ENCODE measurements at places on chromosomes 5 and 9.

DNA sequence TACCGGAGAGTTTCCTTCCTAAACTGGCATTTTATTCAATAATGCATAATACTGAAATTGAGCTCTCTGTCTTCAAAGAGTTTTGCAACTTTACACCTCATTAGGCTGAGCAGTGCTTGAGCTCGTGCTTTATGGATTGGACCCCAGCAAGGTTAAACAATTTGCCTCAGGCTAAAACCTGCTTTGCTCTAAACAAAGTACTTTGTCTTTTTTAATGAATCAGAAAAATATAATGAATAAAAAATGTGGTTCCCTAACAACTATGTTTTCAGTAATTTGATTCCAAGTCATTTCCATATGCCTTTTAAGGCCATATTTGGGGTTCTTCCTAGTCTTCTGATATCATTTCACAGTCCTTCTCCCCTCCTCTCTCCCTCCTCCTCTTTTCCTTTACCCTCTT is 20.0 kb downstream of the ZNF366 start:
- no peak for DNase-seq

DNA sequence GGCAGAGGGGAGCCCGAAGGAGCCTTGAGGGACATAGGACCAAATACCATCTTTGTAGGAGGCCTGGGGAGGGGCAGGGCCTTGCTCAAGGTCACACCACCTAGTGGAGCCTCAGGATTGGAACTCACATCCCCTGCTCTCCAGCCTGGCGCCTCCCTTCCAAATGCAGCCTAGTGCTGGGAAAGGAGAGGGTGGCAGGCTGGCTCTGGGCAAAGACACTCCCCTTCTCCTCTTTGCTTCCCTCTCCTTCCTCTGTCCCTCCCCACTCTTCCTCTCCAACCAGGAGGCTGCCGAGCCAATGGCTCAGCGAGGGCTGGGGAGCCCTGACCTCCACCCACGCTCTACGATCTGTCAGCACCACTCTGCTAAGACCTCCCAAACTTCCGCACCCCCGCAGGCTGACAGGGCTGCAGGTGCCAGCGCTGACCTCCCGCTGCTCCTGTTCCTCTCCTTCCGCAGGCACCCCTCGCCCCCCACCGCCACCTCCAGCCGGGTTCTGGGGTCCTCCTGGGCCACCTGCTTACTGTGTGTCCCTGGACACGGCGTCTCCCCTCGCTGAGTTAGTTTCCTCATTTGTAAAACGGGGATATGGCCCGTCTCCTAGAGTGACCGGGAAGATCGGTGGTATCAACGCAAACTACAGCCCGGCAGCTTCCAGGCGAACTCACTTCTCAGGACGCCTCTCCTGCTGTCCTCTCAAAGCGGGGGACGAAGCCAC is 52.9 kb downstream of the C9orf50 start:
- no peak for DNase-seq

GRCh38 chr5:57780306-57780960 is 297.8 kb upstream of the ACTBL2 start:
- no peak for DNase-seq

DNA sequence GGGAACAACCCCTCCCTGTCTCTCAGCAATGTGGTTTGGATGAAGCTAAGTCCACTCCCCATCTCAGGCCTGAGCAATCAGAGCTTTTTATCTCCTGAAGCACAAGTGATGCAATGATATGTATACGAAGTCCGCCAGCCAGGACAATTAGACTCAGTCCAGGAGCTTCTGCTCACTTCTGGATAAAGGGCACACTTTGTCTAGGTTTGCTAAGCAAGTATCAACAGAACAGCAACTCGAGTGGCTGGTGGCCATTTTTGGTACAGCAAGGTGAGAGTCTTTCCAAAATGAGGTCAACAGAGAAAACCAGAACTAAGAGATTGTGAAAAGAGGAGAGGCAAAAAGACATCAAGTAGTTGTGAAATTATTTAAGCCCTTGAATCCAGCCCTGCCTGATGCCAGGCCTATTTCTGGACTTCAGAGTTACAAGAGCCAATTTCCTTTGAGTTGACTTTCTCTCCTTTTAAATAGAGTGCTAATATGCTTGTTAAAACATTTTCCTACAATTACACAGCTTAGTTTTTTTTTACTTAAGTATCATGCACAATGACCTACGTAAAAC is 8.2 kb downstream of the NDUFA8 start:
- DNase-seq = no peak

GRCh38 chr9:70415041-70415440 is 584 bp upstream of the KLF9 start:
- DNase-seq = no peak

- DNase-seq = no peak
Observed at GRCh38 chr9:76135902-76136301, 245.4 kb downstream of the PCSK5 start.

DNA sequence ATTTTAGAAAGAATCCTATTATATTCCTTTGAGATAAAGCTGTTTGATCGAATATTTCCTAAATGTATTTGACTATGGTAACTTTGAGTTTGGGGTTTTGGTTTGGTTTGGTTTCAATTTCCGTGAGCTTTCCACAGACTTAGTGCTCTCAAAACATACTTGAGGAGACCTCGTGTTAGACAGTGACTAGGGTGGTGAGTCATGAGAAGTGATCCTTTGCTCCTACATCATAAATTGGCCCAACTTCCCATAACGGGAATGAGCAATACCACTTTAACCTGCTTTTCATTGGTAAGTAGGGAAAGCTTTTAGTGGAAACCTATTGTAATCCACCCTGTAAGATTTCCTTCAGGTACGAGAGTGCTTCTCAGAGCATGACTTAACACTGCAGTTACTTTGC is 3.8 kb upstream of the RASEF start:
- DNase-seq = no peak

DNA sequence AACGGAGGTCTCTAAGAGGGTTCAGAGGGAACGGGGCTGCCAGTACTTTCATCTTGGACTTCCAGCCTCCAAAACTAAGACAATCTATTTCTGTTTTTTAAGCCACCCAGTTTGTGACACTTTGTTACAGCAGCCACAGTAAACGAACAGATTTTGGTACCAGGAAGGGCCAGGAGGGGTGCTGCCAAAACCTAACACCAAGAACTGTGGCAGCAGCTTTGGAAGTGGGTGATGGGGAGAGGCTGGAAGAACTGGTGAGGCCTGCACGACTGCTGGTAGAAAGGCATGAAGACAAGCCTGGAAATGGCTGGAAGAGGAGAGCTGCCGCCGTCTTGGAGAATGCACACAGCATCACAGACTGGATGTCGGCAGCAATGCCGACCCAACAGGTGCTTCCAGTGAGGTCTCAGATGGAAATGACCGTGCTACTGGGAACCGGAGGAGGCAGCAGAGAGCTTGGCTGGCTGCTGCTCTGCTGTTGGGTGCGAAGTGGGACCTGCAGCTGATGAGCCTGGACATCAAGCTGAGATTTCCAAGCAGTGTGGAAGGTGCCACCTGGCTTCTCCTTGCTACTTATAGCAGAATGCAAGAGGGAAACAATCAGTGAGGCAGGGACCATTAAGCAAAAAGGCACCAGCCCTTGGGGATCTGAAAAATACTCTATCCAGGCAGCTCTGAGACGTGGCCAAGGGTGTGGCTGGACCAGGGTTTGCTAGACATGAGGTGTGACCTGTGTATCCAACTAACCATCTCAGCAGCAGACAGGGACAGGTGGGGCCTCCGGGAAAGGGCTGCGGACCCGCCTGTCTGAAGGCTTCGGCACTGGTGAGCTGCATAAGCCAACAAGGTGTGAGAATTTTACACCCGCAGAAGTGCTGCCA is 4.7 kb upstream of the TMEM210 start:
- no peak for DNase-seq

GRCh38 chr9:80134487-80134886 is 562.7 kb downstream of the TLE4 start:
- no peak for DNase-seq

DNA sequence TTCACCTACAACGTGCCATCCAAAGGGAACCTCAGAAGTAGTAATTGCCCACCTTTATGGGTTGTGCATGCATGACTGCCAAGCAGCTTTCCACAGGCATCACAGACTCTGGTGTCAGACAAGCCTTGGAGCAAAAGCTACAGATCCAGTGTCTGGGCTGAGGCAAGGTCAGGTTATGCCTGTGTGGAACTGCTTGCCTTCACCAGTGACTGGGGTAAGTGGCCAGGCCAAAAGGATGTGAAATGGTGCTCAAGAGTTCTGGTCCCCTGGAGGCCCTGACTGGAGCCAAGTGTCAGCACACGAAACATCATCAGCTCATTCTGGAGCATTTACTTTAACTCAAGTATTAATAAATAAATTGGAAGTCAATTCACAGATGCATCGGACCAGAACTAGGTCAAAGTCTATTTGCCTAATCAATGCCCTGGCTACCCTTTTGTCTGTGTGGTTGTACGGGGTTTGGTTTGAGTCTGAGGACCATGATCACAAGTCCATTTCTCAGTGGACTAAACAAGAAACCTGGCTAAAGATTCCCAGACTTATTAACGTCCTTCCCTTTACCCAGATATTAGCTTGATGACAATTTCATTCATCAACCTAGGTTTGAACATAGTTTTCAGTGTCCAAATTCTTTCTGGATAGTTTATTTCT is 41.5 kb upstream of the ZBED3 start:
- no peak for DNase-seq

DNA sequence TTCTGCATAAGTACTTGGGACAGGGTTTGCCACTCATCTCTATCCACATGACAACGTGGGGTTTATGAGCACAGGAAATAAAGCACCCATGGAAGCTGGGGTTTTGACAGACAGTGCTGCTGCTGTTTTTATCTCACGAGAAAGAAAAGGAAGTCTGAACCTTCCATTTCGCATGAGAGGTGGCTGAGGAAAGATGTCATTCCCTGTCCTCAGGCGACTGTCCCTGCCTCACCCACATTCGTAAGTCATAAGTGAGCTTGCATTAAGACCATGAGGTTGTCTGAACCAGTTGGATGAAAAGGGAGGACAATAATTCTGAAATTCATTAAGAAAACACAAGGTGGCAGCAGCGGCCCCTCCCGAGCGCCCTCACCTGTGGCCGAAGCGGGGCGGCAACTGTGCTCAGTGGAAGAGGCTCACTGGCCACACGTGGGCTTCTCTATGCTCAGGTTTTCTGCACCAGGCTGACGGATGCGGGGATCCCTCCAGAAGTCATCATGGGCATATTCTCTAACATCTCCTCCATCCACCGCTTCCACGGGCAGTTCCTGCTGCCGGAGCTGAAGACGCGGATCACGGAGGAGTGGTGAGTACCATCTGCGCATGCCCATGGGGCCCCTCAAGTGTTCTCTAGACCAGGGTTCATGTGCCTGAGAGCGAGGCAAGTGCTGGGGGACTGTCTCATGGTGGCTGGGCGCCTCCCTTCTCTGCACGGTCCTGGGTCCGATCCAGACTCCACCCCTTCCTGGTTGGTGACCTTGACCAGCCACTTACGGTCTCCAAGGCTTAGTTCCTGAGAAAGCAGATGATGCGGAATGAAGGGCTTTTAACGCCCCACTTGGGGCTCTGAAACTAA is 54.7 kb upstream of the SUSD3 start:
- DNase-seq = peak; percentile 36

- peak; percentile 28 for DNase-seq
Observed at GRCh38 chr9:97075289-97075985, 36.5 kb upstream of the CTSV start.

Measured in renal pelvis (tissue), 12 donors.